ENCODE measurements at places on chromosomes 13 and 19. TPM values are rescaled to one million over a fixed set of nuclear protein-coding genes. Genes with fewer than 3 reads are reported as not detected.

GRCh38 chr13:30142486-30143211, 164.7 kb downstream of the KATNAL1 start:
- DNase-seq: no peak

DNA sequence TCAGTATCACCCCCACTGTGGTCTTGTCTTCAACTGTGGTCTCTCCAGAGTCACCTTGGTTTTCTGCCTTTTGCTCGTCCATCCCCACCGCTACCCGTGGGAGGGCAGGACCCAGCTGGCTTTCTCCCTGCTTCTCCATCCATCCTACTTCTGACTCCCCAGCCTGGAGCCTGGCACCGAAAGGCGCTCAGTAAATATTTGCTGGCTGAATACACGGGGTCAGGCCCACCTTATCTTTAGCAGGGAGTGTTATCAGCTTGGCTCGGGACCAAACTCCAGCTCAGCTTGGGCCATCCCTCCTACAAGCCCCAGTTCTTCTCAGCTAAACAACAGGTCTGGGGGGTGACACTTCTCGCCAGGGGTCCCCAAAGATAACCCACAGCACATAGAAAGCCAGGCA, 62.0 kb upstream of the KLF2 start:
- DNase-seq: no peak

- no peak for DNase-seq
These were observed 179.1 kb upstream of the MIR17HG start for GRCh38 chr13:91168386-91168711.

DNA sequence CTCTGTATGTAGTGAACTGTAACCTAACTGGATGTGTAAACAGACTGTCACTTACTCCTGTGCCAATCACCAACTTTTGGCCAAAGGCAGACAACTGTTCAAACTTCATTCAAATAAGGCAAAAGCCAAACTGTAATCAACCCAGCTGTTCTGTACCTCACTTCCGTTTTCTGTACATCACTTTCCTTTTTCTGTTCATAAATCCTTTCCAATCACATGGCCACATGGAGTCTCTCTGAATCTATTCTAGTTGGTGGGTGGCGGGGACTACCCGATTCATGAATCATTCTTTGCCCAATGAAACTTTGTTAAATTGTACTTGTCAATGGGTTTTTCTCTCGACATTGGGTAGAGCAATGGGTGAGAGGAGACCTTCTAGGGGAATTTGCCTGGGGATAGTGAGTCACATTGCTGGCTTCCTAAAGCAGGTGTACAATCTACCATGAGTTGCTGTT, 178.3 kb upstream of the RFC3 start:
- no peak for DNase-seq

- no peak for DNase-seq
These were observed 8.2 kb downstream of the KLHL26 start for GRCh38 chr19:18645035-18645511.

- no peak for DNase-seq
These were observed 48.7 kb upstream of the GPI start for GRCh38 chr19:34316247-34316646.

Gene SPACA4
- not detected for total RNA-seq

Gene SUGP2
- 68.5 TPM for total RNA-seq

Gene RFPL4AL1
- total RNA-seq: not detected

Gene SLC25A42
- total RNA-seq: 30.9 TPM

Gene KCNJ14
- 0.19 TPM for total RNA-seq

Gene ZNF296
- total RNA-seq: 0.19 TPM

Gene ZSCAN4
- not detected for total RNA-seq
